GM18507 (cell line): ENCODE measurements at places on chromosomes 3 and 15.

DNA sequence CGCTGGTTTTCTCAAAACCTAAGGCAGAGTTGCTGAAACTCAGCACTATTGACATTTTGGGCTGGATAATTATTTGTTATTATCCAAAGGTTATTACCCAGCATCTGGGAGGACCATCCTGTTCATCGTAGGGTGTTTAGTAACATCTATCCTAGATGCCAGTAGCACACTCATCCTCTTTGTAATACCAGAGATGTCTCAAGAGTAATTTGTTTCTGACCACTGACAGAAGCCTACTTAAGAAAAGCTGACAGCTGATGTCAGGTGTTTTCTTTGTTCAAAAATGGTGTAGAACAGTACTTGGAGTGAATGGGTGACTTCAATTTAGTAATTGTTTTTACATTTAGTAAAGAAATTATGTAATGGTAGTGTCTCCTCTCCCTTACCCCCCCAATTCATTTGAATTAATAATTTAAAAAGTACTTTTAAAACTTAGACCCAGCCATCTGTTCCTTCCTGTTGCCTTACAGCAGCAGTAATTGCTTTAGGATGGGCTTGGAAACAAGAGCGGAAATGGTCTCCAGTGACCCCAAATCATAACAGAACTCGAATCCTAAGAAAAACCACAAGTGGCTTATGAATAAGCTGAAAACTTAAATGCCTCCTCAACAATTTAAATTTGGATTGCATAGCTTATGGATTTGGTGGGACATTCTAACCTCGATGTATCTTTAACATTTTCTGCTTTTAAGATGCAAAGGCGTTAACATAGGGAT lies 105.4 kb downstream of the PTPRG start:
- DNase-seq = no peak

- no peak for DNase-seq
These were observed 39.3 kb upstream of the USP3 start for GRCh38 chr15:63465104-63465503.

- DNase-seq = no peak
These were observed 4.5 kb upstream of the CACNA1D start for GRCh38 chr3:53489787-53490458.

- DNase-seq = no peak
These were observed 2.6 kb downstream of the SACM1L start for GRCh38 chr3:45691842-45692241.

GRCh38 chr15:80967451-80967850 lies 22.2 kb downstream of the MESD start:
- DNase-seq = no peak

GRCh38 chr3:67526246-67526645 lies 128.2 kb downstream of the SUCLG2 start:
- no peak for DNase-seq

GRCh38 chr15:31366169-31366734 lies 39.6 kb downstream of the KLF13 start:
- DNase-seq = no peak

GRCh38 chr3:169992156-169992555 lies 25.5 kb downstream of the SEC62 start:
- no peak for DNase-seq

GRCh38 chr15:57463360-57463759 lies 87.1 kb downstream of the CGNL1 start:
- no peak for DNase-seq

GRCh38 chr3:172560026-172560425 lies 36.8 kb upstream of the TNFSF10 start:
- DNase-seq = no peak

- DNase-seq = no peak
These were observed 84.1 kb upstream of the ARHGEF3 start for GRCh38 chr3:56885879-56886278.

DNA sequence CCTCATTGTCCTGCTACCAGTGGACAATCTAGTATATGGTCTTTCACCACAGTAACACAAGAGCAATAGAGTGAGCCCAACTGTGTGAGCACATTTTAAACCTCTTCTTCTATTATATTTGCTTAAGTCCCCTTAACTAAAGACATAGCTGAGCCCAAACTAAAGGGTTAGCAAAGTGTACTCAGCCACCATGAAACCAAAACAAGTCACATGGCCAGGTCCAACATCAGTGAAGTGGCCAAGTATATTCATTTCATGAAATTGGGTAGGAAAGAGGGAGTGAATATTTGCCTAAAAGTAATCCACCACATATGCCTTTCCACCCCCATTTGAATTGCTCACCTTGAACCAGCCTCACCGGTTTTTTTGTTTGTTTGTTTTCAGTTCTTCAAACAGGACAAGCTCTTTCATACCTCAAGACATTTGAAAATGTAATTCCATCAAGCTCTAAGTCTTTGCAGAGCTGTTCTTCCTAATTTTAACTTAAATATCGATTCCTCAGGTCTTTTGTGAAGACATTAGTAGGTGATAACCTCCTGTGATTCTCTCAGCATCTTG lies 327.0 kb upstream of the SEMA6D start:
- no peak for DNase-seq

DNA sequence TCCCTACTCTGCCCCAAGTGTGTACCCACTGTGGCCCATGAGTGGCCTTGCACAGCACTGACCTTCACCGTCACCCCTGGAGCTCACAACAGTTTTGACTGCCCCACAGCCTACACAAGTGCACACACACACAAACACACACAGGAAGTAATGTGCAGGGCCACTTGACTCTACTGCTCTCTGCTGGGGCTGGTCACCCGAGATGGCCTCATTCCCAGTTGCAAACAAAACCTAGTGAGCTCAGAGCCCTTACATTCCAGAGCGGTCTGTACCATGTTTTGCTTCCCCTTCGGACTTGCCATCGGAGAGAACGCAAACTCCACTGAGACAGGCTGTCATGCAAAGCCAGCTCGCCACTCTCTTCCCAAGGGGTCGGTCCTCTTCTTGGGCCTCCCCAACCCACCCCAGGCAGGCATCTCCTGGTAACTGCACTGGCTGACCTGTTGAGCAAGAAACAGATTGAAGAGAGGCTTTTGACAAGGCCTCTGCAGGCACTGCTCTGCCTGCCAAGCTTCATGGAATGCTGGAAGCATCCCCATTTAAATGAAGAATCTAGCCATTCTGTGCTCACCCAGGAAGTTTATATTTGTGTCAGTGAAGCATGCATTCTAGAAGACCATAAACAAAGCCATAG lies 232.0 kb upstream of the IGF1R start:
- no peak for DNase-seq

DNA sequence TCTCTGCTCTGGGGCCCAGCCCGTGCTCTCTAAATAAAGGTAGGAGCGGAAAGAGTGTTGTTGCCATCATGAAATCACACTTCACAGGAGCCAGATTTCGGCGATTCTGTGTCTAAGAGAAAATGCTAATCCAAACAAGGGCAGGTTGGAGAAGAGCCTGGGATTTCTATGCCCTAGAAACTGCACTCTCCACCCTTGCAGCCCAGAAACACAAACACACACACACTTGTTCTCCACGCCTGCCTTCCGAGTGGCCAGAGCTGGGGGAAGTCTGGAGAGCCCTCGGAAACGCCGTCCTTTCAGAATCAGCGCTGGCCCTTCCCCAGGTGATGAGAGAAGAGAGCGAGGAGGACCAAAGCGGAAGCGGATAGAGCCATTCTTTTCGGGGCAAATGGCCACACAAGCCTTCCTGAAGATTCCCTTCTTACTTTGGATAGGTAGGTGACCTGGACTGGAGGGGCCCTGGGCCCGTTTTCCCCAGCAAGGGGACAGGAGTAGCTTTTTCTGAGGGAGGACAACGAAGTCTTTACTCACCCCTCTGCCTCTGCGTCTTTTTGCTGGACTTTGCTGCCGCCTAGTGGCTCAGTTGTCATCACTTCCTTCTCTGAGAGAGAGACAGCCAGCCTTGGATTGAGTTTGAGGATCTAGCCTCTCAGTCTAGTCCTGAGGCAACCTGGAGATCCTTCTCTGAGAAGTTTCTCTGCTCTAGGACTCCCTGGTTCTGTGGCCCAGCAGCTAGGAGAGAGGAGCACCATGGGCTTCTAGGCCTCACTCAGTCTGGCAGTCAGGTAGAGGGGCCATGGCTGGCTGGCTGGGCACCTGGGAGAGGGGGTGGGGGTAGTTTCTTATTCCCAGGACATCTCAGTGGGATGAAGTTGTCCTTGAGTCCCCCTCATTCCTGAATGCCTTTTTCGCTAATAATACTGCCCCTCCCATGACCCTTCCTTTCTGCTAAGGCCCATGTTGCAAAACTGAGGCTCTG lies 37.7 kb downstream of the SENP8 start:
- DNase-seq = peak; percentile 65

- DNase-seq = no peak
These were observed 32.8 kb downstream of the SLTM start for GRCh38 chr15:58900631-58901030.

- DNase-seq = no peak
These were observed 64.2 kb upstream of the MME start for GRCh38 chr3:155015776-155016436.

- no peak for DNase-seq
These were observed 16.5 kb upstream of the ATP2B2 start for GRCh38 chr3:10521772-10522441.

- no peak for DNase-seq
These were observed 283.2 kb upstream of the STT3B start for GRCh38 chr3:31249545-31249944.

- DNase-seq = no peak
These were observed 75.0 kb downstream of the BFSP2 start for GRCh38 chr3:133474817-133475216.

DNA sequence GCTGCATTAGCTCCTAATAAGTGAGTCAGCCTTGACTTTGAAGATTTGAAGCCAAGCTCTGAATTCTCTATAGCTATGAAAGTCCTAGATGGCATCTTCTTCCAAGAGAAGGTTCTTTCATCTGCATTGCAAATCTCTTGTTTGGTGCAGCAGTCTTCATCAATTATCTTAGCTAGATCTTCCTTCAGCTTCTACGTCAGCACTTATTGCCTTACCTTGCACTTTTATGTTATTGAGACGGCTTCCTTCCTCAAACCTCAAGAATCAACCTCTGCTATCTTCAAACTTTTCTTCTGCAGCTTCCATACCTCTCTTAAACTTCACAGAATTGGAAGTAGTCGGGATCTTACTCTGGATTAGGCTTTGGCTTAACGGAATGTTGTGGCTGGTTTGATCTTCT lies 167.6 kb downstream of the SCAPER start:
- DNase-seq = no peak

GRCh38 chr3:71226565-71227269 lies 356.8 kb downstream of the FOXP1 start:
- peak; percentile 38 for DNase-seq

DNA sequence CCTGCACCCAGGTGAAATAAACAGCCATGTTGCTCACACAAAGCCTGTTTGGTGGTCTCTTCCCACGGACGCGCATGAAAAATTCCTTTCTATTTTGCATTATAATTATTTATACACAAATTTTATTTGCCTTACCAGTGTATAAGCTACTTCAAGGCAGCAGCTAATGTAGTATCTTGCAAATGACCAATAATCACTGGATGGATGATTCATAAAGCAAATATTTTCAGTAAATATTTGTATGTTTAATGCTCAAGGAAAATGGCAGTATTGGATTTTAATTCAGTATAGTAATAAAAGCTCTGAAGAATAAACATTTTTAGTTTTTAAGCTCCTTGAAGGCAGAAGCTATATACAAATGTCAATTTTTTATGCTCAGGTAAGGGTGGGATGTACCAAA lies 158.7 kb upstream of the NANOGP8 start:
- DNase-seq = no peak

GRCh38 chr3:18446149-18446825 lies 21.1 kb upstream of the SATB1 start:
- DNase-seq = no peak

DNA sequence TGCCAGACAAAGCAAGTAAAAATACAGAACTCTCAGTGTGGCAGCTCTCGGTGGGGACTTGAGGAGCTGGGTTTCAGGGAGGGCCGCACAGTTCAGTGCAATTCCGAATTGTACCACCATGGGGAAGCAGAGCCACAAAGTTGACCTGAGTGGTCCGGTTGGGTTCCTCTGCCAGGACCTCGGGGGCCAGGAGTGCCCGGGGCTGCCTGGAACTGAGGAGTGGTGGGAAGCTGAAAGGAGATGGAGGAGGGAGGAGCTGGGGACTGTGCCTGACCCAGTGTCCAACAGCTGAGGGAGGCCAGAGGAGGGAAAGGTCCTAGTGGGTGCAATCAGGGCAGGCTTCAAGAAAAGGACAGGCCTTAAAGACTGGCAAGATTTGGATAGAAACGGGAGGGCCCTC lies 32.2 kb upstream of the TRH start:
- peak; percentile 29 for DNase-seq

DNA sequence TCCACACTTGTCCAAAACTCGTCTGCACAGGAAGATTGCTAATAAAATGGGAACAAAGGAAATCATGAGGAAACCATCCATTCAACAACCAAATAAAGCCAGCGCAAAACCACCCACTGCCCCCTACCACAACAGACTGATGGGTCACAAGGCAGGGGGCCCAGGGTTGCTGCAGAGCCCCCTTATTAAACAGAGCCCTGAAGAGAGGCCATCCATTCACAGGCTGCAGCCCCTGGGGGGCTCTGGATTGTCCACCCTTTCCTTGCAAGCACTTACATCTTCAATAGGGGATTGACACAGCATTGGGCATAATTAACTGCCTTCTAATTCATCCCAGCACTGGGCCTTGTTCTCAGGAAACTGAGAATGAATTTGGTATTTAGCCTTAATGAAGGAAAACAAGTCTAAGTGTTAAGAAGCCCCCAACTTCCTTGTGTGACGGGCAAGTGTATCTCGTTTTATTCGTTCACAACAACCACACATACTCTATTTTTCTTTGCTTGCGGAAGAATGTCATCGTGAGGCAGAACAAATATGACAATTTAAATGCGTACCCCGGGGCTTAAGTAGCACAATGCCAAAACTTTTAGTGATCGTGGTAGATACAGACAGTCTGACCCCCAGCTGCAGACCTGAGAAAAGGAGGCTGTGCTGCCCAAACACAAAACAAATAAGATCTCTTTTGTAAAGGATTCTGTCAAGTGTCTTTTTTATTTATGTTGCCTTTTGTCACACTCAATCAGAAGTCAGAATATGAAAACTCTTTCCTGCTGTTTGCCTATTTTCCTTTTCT lies 144.0 kb downstream of the SEMA6D start:
- no peak for DNase-seq

GRCh38 chr15:33716025-33716424 lies 252.3 kb upstream of the CHRM5 start:
- DNase-seq = no peak

- DNase-seq = no peak
These were observed 73.1 kb upstream of the FEZF2 start for GRCh38 chr3:62446337-62446940.

GRCh38 chr3:49111347-49111746 lies 6.8 kb upstream of the QARS1 start:
- no peak for DNase-seq
